ENCODE measurements at places on chromosomes 16 and 17.

DNA sequence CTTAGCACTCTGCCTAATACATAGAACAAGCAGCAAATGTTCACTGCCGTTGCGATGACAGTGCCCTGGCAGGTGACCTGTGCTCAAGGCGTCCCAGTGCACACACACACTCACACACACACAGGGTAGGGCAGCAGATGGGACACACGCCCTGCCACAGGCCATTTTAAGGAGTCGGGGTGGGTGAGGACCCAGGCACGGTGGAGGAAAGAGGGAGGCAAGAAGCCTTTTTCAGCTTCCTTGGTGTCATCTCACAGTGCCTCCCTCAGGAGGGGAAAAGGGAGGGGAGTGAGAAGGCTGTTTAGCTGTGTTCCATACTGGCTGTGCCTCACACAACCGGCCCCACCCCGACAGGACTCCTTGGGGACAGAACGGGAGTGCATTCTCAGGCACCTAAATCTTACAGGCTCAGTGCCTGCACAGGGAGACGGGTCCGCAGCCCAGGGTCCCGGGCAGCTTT, 1.5 kb downstream of the PITPNM3 start:
- DNase-seq = no peak

DNA sequence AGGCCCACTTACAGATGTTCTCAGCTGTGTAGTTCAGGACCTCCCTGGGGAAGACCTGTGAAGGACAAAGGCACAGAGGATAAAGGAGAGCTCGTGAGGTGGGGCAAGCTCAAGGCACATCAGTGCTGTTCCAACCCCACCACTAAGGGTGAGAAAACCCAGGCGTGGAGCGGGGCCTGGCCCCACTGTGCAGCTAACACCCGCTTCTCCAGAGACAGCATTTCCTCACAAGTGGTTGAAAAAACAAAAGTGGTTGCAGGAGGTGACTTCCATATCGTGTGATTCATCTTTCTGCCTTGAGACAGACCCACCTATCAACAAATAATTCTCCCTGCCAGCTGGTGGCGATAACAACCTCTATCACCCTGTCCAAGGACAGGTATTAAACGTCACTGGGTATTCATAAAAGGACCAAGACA, 30.0 kb downstream of the SNN start:
- DNase-seq = no peak

- no peak for DNase-seq
Observed at GRCh38 chr16:72565106-72565505, 393.2 kb upstream of the PMFBP1 start.

- no peak for DNase-seq
Observed at GRCh38 chr16:57958544-57958943, 12.4 kb downstream of the CNGB1 start.

- DNase-seq = no peak
Observed at GRCh38 chr17:79849953-79850352, 10.7 kb upstream of the CBX4 start.
